M059J (cell line): ENCODE measurements at places on chromosomes 6 and 20. TPM values are rescaled to one million over a fixed set of nuclear protein-coding genes. Genes with fewer than 3 reads are reported as not detected.

The CNR1 gene
- total RNA-seq: 0.64 and 1.7 TPM in 2 replicates

The BPIFA1 gene
- total RNA-seq: not detected in 2 replicates

The HLA-DQA2 gene
- total RNA-seq: not detected in 2 replicates

DNA sequence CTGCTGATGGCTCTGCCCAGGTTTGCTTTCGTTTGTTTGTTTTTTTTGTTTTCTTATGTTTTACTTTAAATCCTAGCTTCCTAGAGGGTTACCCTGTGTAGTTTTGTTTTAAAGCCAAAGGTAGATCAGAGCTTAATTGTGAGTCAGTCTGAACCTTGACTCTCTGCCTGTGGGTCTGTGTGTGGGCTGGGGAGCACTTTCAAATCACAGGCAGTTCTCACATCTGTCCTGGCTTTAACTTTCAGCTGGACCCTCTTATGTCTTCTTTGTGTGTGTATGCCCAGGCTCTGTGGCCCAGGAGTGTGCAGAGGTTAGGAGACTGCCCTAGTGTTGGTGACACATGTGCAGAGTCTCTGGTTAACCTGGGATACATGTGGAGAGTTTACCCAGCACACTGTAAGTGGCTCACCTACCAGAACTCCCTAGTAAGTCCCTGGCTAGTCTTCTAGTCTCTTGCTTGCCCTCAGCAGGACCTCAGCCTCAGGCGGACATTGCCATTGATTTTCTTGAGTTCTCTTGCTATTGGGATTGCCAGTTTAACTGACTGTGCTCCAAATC is 19.0 kb downstream of the HIVEP1 start:
- peak; percentile 34 for DNase-seq

GRCh38 chr6:86609549-86610388 is 327.6 kb upstream of the HTR1E start:
- DNase-seq: no peak

GRCh38 chr6:6251555-6252280 is 68.7 kb downstream of the F13A1 start:
- no peak for DNase-seq

GRCh38 chr6:3125815-3126214 is 7.3 kb downstream of the BPHL start:
- DNase-seq: no peak

GRCh38 chr6:37555040-37555781 is 55.5 kb upstream of the CCDC167 start:
- DNase-seq: peak; percentile 75

GRCh38 chr20:34058831-34059230 is 53.2 kb downstream of the EIF2S2 start:
- peak; percentile 57 for DNase-seq

DNA sequence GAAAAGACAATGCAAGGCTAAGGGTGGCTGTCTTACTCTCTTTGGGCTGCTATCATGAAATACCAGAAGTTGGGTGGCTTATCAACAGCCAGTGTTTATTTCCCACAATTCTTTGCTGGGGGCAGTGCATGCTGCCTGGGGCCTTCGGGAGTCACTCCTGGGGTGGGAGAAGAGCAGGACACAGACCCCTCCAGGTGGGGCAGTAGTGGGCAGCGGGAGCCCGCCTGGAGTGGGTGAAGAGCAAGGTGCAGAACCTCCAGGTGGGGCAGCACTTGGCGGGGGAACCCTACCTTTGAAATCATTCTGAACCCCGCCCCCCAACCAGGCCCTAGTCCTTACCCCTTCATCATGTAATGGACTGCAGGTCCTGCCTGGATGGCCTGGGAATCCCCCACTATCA is 69.6 kb upstream of the THBS2 start:
- no peak for DNase-seq
